RCC 7860 (cell line): ENCODE measurements at places on chromosomes 1 and 21.

GRCh38 chr1:168227620-168228019 is 1.8 kb downstream of the SFT2D2 start:
- no peak for DNase-seq

DNA sequence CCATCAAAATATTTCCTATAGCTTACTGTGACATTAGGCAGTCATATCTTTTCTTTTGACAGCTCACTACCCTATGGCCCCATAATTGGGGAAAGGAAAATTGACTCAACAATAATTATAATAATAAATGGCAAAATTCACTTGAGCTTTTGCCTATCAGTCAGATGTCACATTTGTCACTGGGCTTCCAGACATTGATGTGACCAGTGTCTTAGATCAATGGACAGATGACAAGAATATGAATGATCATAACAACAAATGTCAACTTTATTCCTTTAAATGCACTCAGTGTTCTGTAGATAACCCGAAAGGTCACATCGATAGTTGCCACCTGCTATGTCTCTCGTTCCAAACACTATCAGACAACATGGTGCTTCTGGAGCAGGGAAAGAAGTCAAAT is 266.7 kb downstream of the GPATCH2 start:
- no peak for DNase-seq

DNA sequence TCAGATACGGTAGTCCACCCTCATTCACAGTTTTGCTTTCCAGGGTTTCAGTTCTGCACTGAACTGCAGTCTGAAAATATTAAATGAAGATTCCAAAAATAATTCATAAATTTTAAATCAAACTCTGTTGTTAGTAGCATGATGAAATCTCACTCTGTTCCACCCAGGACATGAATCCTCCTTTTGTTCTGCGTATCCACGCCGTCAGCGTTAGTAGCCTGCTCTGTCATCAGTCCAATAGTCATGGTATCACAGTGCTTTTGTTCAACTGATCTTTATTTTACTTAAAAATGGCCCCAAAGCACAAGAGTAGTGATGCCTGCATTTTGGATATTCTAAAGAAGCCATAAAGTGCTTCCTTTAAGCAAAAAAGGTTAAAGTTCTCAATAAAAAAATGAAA is 23.9 kb downstream of the CHD1L start:
- DNase-seq, result no peak

DNA sequence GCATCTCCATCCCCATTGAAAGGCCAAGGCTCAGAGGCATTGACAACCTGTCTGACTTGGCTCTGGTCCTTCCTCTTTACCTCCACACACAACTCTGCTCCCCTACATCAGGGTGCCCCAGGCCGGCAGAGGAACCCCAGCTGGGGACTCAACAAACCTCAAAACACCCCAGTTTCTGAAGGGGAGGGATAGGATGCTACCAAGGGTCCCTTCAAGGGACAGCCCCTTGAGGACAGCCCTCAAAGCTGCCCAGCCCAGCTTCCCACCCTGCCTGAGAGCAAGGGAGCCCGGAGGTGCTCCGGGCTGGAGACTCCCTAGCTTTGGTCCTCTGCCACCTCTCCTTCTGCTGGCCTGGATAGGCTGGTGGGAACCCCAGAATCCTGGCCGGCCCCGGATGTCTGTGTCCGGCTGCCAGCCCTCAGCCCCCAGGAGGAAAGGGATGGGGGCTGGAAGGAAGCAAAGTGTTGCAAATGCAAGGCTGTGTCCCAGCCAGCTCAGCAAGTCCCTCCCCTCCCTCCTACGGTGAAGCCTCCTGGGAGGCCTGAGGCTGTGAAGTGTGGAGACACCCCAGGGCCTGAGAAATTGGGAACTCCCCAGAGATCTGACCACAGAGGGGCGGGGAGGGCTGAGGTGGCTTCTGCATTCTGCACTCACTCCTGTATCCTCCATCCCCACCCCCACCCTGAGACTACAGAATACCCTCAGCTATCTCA is 1.1 kb upstream of the MARCKSL1 start:
- peak; percentile 71 for DNase-seq

- DNase-seq, result no peak
Observed at GRCh38 chr1:224782281-224783000, 147.0 kb upstream of the DNAH14 start.
